ENCODE measurements at places on chromosomes 11 and 22.

DNA sequence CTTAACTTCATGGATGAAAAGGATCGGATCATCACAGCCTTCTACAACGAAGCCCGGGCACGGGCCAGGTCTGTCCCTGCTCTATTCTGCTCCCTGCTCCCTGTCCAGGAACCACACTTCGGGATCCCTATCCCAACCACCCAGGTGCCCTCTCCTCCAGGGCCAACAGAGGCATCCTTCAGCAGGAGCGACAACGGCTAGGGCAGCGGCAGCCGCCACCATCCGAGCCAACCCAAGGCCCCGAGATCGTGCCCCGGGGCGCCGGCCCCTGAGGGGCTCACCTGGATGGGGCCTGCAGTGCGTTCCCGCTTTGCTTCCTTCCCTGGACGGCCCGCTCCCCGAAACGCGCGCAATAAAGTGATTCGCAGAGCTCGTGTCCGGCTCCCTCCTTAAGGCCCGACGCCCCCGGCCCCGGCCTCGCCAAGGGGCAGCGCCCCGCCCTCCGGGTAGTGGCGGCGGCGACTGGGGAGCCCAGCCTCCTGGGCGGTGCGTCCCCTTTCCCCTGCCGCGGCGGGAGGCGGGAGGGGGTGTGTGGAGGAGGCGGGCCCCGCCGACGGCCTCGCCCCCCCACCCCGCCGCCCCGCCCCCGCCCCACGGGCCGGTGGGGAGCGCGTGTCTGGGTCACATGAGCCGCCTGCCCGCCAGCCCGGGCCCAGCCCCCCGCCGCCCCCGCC is at the start of gene VEGFB:
Gene VEGFB (plus strand): TSS at position 672 of the 674 bp plus-strand sequence. CDS start 250 bp downstream, outside the sequence.
- DNase-seq = peak; percentile 67

GRCh38 chr11:76806131-76806530 is 23.0 kb downstream of the TSKU start:
- DNase-seq = no peak

- no peak for DNase-seq
Observed at GRCh38 chr11:80107415-80107814, 666.6 kb upstream of the TENM4 start.

DNA sequence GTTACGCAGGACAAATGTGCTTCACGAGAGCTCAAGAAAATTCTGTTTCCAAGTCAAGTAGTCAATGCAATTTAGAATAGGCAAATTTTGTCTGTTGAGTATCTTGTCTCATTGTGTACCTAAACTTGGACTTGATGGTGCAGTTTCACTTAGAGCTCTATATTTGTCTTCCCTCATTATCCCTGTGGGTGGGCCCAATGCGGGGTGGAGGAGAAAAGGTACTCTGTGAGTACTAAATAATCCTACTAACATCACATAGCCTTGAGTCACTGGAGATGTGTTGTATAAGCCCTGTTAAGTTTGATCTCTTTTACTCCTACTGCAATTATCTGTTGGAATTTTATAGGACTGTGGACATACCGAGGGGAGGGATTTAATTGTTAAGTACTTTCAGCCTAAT is 331.2 kb downstream of the METTL15 start:
- no peak for DNase-seq

DNA sequence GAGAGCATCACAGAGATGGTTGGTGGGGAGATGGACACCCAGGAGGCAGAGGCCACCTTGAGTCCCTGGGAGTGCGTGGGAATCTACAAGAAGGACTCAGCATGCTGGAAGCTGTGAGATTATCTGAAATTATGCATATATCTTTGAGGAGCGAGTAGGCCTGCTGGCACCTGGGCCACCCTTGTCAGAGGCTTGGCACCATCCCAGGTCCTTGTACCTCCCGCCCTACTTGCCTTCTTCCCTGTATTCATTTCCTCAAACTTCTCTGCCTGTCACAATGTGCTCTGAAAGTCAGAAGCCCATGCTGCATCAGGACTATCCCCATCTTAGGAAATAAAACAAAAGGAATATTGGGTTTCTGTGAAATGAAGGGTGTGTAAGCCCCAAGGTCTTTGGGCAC is 133.0 kb upstream of the CSNK2A3 start:
- DNase-seq = no peak

DNA sequence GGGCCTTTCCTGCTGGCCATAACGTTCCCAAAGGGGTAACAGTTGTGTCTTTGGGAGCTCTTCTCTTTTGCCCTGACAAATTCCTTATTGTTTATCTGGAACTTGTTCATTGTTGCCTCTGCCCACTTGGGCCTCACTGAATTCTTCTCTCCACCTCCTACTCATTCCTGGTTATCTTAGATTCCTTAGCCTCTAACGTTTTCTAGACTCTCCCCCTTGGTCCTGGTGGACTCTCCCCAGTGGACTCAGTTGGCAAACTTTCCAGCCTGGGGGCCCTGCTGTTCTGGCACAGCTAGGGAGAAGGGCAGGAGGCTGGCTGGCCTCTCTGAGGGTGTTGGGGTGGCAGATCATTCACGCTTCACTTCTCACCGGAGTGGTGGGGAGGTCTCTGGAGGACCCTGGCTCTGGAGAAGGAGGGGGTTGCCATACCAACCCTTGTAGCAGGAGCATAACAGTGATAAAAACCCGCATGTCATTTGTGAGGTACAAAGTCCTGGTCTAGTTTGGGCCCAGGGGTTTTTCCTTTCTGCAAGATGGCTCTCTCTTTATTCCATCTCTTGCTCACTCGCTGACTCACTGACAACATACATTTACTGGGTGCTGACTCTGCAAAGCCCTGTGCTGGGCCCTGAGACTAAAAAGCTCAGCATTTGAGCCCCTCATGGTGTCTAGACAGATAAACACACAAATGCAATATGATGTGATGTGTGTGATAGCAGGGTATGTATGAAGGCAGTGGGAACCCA is 39.7 kb downstream of the YWHAH start:
- DNase-seq = no peak

GRCh38 chr11:118012083-118012669 is 26.0 kb downstream of the IL10RA start:
- no peak for DNase-seq

GRCh38 chr11:86790195-86790725 is 10.1 kb upstream of the PRSS23 start:
- no peak for DNase-seq

- DNase-seq = no peak
Observed at GRCh38 chr11:116911976-116912734, 74.7 kb upstream of the APOA1 start.

DNA sequence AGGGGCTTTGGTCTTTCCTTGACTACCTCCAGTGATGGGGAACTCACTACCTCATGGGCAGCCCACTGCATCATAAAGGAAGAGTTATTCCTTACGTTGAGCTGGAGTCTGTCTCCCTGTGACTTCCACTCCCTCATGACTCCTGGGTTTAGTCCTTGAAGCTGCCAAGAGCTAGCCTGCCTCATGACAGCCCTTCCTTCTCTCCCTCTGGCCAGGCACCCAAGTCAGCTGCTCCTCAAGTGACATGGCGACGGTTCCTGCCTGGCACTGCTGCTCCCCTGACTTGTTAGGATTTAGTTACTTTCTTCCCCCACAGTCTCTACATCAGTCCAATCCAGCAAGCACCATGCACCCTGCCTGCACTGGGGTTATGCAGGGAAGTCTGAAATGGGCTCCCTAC is 196.1 kb upstream of the TBCEL start:
- DNase-seq = no peak

- DNase-seq = no peak
Observed at GRCh38 chr11:31500560-31500959, 8.9 kb downstream of the IMMP1L start.

- DNase-seq = no peak
Observed at GRCh38 chr11:134887896-134888295, 475.9 kb upstream of the B3GAT1 start.

GRCh38 chr22:50276143-50276542 is 6.0 kb upstream of the MAPK11 start:
- DNase-seq = peak; percentile 65

- no peak for DNase-seq
Observed at GRCh38 chr11:131393691-131394090, 23.3 kb downstream of the NTM start.

DNA sequence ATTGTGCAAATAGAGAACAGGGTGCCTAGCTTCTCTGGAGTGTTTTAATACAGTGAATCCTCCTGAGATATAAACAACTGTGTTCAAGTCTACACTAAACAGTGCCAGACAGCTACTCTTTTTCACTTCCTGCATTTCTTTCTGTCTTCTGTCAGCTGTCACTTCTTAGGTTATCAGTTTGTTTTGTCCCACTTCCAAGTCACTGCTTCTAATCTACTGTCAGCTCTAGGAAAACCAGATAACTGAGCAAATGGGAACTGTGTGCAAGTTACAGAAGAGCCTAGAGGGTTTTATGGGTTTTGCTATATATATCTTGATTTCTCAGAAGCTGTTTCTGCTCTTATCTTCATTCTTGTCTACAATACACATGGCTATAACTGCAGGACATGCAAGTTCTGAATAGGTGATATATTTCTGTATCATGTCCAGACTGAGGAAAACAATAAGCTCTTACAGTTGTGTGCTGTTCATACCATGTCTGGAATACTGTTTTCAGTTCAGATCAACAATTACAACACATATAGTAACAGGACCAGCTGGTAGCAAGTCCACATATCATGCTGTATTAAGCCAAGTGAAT is 5.8 kb downstream of the PITPNB start:
- DNase-seq = no peak

DNA sequence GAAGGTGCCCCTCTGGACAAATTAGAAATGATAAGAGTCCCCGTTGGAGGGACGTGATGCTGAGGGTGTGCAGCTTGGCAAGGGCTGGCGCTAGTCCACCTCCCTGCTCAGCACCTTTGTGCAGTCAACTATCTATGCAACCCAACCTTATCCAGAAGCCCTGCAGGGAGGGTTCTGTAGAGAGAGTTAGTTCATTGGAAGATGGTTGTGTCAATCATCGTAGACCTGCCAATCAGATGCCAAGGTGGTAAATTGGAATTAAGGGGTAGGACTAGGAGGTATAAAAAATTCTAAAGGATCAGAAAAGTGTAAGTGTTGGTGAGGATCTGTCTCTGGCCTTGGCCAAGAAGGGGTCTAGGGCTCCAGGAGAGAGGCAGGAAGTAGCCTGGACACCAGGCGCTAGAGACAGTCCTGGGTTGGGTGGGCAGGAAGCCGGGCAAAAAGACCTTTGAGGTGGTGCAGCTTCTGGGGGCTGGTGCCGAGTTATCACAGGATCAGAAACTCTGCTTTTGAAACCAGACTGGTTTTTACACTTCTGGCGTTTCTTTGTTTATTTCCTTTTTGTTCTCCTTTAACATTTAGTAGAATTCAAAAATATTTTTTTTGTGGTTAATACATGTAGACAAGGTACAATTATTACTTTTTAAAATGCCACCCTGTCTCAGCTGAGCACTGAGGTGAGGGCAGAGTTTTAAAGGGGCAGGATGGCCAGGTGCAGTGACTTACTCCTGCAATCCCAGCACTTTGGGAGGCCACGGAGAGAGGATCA is 1.6 kb downstream of the C1QTNF6 start:
- DNase-seq = peak; percentile 75

DNA sequence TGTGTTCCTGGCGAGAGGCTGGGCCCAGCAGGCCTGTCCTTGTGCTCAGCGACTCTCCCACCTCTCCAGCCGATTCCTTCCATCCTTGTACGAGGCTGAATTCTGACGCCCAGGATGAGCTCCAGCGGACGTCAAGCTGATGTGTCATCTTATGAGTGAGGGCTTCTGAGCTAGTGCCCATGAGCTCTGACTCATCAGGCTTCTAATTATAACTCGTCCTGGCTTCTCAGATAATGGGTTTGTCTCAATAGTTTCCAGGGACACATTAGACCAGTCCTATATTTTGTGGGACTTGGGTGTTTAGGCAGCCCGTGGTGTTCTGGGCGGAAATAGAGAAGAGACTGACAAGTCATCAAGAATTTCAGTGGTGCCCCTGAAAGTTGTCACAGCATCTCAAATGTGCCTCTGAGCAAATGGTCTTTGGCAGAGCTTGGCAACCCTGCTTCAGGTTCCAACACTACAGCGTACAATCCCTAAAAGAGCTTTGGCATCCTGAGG is 108.2 kb upstream of the CD44 start:
- no peak for DNase-seq

GRCh38 chr11:64489831-64490441 is 101.1 kb upstream of the SLC22A12 start:
- peak; percentile 29 for DNase-seq

DNA sequence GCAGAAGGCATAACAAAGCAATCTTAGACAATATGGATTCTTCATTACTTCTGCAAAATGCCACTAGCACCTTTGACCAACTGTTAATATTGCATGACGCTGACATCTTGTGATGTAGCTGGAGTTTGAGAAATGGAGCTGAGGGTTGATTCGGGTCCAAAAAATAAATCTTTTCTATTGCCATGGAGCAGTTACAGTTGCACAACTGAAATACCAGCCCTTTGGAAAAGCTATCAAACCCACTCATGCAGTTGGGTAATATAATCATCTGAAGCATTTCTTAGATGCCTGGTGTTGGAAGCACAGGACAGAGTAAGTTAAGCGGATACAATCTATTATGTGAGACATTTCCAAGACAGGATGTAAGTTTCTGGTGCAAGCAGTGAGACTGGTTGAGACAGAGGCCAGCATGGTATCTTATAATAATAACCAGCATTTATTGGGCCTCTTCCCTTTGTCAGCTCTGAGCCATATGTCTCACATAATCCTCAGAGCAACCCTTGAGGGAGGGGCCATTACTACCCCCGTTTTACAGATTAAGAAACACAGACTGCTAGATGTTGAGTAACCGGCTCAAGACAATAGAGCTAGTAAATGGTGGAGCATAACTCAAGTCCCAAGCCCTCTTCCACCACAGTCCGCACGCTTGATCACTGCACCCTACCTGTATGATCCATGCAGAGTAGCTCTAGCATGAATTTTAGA is 74.9 kb upstream of the CAPRIN1 start:
- no peak for DNase-seq

DNA sequence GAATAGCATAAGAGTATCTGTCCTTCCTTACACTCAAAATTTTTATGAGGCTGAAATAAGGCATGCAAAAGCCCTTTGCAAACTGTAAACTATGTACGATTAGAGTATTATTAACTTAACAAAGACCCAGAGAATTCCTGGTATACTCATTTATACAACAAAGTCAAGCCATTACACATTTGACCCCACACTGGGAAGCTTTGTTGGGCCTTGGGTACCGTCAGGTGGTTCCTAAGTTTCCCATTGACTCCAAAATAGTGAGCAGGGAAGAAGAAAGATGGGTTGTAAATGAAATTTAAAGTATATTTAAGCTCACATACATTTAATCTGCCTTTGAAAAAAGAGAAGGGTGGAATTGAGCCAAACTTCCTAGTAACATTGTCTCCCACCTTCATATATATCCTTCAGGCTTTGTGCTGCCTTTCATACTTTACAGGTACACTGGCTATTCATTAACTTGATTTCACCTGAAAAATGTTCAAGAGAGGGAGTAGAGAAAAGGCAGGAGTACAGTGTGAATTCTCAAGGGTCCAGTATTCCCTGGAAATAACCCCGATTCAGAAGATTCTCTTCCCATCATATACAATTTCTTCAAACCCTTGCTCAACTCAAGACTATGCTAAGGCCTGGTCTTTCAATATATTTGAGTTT is 68.6 kb downstream of the SOX6 start:
- DNase-seq = no peak

GRCh38 chr11:9231848-9232177 is 33.3 kb downstream of the DENND5A start:
- DNase-seq = no peak

- no peak for DNase-seq
Observed at GRCh38 chr22:47901911-47902310, 1139.5 kb downstream of the TBC1D22A start.

All from stimulated activated naive CD8-positive, alpha-beta T cell treated with anti-CD3 and anti-CD28 coated beads, Interleukin-15, amount 100 ng/mL, for 72 hours (primary cell).